ENCODE measurements at places on chromosomes 1 and 21.
A peak's percentile ranks its signal among the peaks of the same experiment; 100 is the strongest.

GRCh38 chr1:160859166-160859565 lies 3.5 kb downstream of the CD244 start:
- H3K36me3 ChIP-seq = no peaks in the 10 kb centered on the region
- H3K4me3 ChIP-seq = no peak overlapping the region
- H3K27ac ChIP-seq = no peak overlapping the region
- no peaks in the 10 kb centered on the region for H3K4me1 ChIP-seq
- DNase-seq = no peak

GRCh38 chr1:60311838-60312237 lies 238.3 kb upstream of the C1orf87 start:
- no peaks in the 10 kb centered on the region for H3K36me3 ChIP-seq
- no peak overlapping the region for H3K27ac ChIP-seq
- H3K27me3 ChIP-seq = no peaks in the 10 kb centered on the region
- no peak overlapping the region for H3K4me3 ChIP-seq
- no peak for DNase-seq

GRCh38 chr1:32082022-32082421 lies 9.3 kb downstream of the TMEM39B start:
- no peaks in the 10 kb centered on the region for H3K27me3 ChIP-seq
- H3K27ac ChIP-seq = no peak overlapping the region
- H3K36me3 ChIP-seq = peaks cover 11% of the 10 kb centered on the region
- H3K4me3 ChIP-seq = no peak overlapping the region
- DNase-seq = no peak
- H3K4me1 ChIP-seq = no peaks in the 10 kb centered on the region

DNA sequence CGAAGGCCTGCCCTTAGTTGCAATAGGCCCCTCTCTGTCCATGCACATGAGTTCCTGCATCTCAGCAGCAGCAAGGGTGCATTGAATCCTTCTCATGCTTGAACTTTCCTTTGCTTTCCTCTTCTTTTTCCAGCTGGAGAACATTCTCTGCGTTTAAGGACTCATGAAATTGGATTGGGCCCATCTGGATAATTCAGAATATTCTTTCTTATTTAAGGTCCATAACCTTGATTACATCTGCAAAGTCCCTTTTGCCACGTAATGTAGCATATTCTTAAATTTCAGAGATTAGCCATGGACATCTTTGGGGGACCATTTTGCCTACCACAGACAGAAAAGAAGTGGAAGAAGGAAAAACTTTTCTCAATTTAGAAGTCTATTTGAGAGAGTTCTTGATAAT lies 159.7 kb upstream of the C21orf91 start:
- H3K4me1 ChIP-seq = no peaks in the 10 kb centered on the region
- no peak overlapping the region for H3K4me3 ChIP-seq
- H3K27ac ChIP-seq = no peak overlapping the region
- DNase-seq = no peak

DNA sequence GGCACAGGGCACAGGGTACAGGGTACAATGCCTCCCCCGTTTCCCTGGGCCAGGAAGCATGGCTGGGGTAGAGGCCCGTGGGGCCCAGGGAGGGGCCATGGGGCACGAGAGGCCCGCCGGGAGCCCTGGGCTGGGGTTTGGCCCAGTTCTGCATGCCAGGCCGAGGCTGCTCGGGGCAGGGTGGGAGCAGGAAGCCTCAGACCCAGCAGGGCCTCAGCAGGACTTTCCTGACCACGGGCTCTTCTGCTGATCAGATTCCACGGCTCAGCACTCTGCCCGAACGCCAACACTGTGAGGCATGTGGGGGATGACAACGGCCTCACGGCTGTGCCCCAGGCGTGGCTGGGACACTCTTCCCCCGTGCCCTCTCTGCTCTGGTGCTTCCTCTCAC lies 104.3 kb downstream of the NPHP4 start:
- no peaks in the 10 kb centered on the region for H3K27me3 ChIP-seq
- no peak for DNase-seq
- no peaks in the 10 kb centered on the region for H3K4me1 ChIP-seq
- no peaks in the 10 kb centered on the region for H3K36me3 ChIP-seq

- no peak overlapping the region for H3K4me3 ChIP-seq
- no peak for DNase-seq
- no peaks in the 10 kb centered on the region for H3K4me1 ChIP-seq
- H3K27me3 ChIP-seq = no peaks in the 10 kb centered on the region
- no peaks in the 10 kb centered on the region for H3K36me3 ChIP-seq
- no peak overlapping the region for H3K27ac ChIP-seq
Observed at GRCh38 chr1:9807541-9807940, 16.2 kb downstream of the CLSTN1 start.

GRCh38 chr1:22263359-22263758 lies 120.5 kb upstream of the WNT4 start:
- H3K36me3 ChIP-seq = no peaks in the 10 kb centered on the region
- peaks cover 43% of the 10 kb centered on the region for H3K4me1 ChIP-seq
- no peak for DNase-seq
- no peak overlapping the region for H3K27ac ChIP-seq

DNA sequence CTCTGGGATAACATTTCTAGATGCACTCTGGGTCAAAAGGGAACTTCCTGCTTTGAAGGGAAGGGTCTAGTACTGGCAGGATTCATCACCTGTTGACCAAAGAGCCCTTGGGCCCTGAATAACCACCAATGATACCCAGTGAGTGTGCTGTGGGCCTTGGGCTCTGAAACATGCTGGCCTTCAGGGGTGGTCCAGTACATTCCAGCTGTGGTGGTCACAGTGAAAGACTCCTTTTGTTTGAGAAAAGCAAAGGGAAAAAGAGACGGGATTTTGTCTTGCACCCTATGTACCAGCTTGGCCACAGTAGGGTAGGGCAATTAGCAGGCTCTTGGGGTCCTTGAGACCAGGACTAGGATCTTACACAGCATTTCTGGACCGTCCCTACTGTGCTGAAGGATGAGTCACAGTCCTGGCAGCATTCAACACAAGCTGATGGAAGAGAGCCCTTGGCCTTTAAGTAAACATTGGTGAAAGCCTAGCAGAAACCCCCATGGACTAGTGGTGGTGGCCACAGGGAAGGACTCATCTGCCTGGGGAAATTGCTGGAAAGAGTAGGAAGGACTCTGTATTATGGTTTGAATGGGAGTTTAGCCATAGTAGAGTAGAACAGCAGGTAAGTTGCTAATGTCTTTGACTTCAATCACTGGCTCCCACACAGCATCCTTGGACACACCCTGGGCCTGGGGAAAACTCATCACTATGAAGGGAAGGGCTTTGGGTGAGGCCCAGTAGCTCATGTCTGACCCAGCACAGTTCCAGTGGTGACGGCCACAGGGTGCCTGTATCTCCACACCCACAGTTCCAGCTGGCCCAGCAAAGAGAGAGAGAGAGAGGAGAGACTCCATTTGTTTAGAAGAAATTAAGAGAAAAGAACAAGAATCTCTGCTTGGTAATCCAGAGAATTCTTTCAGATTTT lies 87.5 kb downstream of the COL24A1 start:
- H3K36me3 ChIP-seq = no peaks in the 10 kb centered on the region
- H3K27ac ChIP-seq = no peak overlapping the region
- H3K27me3 ChIP-seq = no peaks in the 10 kb centered on the region
- H3K4me1 ChIP-seq = no peaks in the 10 kb centered on the region

GRCh38 chr1:64745181-64745985 lies 508 bp downstream of the RAVER2 start:
- no peaks in the 10 kb centered on the region for H3K36me3 ChIP-seq
- peaks cover 21% of the 10 kb centered on the region for H3K4me1 ChIP-seq
- H3K4me3 ChIP-seq = peak overlapping the region; percentile 85
- DNase-seq = no peak
- H3K27me3 ChIP-seq = no peaks in the 10 kb centered on the region
